ENCODE measurements at places on chromosomes 2 and 18.

DNA sequence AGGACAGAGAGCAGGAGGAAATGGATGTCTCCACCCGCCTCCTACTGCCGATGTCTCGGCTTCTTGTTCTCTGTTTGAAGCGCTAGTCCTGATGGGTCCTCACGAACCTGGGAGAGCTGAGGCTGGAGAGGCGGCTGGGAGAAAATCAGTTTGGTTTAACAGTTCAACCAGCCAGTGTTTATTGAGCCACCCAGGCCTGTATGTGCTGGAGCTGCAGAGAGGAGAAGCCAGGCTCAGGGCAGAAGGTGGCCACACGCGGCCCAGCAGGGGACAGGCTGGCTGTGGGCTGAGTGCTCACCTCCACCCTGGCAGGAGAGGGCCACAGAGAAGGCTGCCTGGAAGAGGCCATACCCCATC is 202.1 kb downstream of the CYP26B1 start:
- no peak for DNase-seq

- no peak for DNase-seq
Measured at GRCh38 chr2:176999301-176999700, 213.3 kb upstream of the HNRNPA3 start.

DNA sequence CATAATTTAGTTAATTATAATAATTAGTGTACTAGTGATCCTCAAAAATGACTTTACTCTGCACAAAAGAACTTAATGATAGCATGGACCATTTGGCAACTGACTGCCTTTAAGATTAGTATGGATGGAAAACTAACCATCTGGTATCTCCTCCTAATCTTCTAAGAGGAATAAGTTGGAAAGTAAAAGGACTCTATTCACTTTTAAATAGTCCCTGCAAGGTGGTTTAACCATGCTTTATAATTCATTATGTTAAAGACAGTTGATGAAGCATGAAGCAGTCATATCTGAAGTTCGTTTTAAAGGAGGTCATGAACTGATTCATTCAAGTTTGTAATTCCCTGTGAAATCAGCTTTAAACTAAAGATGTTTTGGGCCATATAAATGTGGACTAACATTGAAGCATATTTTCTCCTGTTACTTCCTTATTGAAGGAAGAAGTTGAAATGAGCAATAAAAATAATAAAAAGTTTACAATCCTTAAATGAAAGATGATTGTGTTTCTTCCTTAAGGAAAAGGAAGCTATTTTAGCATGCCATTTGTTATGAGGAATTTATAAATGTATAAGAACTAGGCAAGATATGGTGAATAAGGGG is 446.0 kb downstream of the XIRP2 start:
- no peak for DNase-seq

GRCh38 chr2:96083064-96083939 is 33.1 kb downstream of the ADRA2B start:
- DNase-seq: no peak

GRCh38 chr2:64054161-64054915 is 35.1 kb upstream of the VPS54 start:
- DNase-seq: peak; percentile 79

- no peak for DNase-seq
Measured at GRCh38 chr2:176268976-176269318, 295 bp upstream of the MTX2 start.

GRCh38 chr2:234212534-234212933 is 162.0 kb downstream of the SPP2 start:
- DNase-seq: no peak

DNA sequence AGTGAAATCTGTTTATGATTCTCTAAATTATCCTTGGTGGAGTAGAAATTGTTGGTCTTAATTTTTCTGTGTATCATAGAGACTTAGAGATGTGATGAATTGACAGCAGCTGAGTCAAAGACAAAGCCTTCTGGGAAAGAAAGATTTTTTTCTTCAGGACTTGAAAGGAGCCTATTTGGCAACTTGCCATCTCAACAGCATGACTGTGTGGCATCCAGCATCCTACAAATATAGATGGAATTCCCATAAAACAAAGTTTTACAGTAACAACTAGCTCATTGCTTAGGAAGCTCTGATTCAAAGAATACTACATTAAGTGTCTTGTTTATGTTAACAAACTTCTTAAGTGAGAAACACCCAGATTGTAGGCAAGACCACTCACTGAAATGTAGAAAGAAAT is 79.2 kb upstream of the SETBP1 start:
- DNase-seq: no peak

GRCh38 chr2:69581774-69582581 is 61.6 kb downstream of the AAK1 start:
- DNase-seq: no peak

GRCh38 chr18:70377317-70377799 is 88.5 kb downstream of the SOCS6 start:
- no peak for DNase-seq
